ENCODE measurements at places on chromosomes 2 and 18.
A peak's percentile ranks its signal among the peaks of the same experiment; 100 is the strongest.

DNA sequence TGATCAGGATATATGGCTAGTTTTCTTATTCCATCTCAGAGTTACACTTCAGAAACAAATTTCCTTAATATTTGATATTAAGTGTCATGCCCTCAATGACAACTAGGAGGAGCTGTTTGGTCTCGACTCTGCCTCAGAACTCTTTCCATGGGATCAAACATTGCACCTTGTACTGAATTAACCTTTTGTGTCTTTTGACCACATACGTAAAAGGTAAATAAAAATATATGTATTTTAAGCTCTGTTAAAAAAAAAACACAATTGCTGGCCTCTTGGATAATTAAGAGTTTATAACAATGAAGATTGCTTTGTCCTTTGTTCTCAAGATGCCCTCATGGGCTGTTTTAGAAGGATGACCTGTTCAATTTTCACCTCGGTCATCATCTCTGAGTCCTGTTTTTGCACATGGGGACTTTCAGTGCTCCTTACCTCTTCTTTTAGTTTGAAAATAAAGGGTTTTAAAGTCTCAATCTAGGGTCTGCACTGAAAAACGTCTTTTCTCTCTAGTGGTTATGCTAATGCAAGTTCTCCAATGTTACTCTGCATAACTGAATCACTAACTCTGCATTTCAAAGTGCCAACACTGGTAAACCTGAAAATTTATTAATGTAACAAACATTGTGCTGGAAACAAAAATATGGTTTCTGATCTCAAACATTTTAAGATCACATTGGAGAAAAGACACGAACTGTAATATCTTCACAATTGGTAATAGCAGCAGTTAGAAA lies 18.8 kb upstream of the FN1 start:
- no peak for DNase-seq

DNA sequence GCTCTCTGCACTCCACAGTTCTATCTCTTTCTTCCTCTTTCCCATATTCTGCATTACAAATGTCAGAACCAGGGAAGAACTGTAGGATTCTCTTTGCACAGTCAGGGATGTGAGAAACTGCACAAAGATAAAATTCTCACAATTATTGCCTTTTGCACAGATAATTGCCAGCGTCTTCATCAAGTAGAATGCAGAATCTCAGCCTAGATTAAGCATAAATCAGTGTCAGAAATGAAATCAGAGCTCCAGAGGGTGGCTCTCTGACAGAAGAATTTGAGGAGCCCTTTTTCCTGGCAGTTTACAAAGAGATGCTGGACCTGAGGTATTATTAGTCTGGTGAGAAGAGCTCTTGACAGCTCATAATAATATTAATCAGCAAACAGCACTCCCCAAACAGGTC lies 173.1 kb downstream of the PTH2R start:
- DNase-seq = no peak

DNA sequence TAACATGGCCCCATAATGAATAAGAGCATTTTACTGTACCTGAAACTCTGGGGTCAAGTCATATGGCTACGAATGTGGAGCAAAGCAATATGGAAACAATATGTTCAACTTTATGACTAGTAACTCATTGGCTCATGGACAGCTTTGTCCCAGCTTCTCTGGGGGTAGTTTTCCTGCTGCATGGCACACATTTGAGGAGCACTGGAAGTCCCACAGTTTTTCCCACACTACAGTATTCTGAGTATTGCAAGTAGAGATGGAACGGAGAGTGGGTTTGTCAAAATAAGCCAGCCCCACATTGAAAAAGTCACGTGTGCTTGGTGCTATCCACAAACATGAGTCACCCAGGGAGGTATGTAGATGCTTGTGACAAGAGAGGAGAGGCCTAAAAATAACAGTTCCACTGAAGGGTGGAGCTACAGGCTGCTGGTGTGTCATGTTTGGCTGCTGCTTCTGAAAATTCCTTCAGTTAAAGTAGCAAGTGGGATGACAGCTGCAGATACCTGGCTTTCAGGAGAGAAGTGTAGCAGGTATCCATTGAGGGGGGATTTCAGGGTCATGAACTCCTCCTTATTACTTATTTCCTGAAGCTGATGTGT lies 48.2 kb upstream of the CTAGE1 start:
- DNase-seq = peak; percentile 27

GRCh38 chr18:13289481-13290205 lies 71.1 kb downstream of the LDLRAD4 start:
- DNase-seq = no peak

DNA sequence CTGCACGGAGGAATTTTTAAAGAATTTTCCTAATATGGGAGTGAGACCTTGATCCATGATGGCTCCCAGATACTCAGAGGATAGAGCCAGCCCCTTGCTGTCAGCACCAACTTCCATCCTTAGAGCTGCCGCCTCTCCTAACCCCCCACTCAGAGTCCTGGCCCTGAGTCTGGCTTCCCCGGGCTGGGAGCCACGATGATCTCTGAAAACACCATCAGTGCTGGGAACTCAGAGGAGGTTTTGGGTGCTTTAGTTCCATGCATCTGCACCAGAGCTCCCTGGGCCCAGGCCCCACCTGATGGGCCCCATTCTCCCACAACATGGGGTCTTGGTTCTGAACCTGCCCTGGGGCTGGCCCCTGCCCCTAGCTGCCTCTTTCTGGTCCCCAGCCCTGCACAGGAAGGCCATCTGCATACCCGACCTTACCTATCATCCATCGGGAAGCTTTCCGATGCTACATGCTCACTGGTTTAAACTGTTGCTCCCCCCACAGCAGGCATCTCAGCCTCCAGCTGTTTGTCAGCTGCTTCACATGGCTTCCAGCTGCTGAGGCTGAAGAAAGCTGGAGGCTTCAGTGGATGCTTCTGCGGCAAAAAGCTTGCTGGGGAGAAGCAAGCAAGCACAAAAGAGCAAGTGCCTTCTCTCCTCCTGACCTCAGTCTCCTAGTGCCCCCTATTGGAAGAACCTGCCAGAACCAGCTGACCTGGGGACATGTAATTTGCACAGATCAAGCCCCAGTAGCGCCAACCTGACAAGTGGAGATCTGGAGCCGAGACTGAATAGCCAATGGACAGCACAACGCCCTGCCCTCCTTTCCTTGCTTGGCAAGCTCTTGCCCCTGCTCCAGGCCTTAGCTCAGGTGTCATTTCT lies 24.2 kb upstream of the RHOB start:
- no peak for DNase-seq

GRCh38 chr2:148614014-148614321 lies 30.6 kb upstream of the EPC2 start:
- no peak for DNase-seq

GRCh38 chr2:33907866-33908265 lies 308.8 kb upstream of the FAM98A start:
- no peak for DNase-seq

DNA sequence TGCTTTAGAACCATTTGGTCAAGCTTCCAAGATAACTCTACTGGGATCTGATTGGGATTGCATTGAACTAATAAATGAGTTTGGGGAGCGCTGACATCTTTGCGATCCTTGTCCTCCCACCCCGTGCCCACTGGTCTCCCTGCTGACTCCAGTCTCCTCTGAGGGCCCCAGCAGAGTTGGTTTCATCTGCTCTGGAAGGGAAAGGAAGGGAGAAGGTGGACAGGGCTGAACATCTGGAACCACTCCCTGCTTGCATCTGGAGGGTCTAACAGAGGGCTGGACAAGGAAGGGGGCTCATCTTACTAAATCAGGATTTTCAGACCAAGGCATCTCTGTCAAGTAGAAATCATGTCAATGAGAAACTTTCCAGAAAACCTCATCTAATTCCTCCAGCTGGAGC lies 12.8 kb downstream of the GBX2 start:
- DNase-seq = no peak

DNA sequence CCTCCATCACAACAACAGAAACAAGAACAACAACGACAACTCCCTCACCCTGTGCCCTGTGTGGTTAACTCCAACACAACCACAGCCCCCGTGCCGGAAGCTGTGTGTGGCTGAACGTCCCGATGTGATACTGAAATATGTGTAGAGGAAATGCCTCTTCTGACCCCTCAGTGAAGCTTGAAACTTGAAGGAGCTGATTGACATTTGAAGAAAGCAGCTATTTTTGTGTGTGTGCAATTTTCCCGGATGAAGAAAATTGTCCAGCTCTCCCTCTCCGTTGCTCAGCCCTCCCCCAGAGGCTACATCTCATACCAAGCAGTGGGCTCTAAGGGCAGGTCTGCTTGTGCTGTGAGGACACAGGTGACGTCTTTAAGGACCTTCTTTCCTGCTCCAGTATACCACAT lies 173.8 kb downstream of the ICOS start:
- DNase-seq = peak; percentile 55

DNA sequence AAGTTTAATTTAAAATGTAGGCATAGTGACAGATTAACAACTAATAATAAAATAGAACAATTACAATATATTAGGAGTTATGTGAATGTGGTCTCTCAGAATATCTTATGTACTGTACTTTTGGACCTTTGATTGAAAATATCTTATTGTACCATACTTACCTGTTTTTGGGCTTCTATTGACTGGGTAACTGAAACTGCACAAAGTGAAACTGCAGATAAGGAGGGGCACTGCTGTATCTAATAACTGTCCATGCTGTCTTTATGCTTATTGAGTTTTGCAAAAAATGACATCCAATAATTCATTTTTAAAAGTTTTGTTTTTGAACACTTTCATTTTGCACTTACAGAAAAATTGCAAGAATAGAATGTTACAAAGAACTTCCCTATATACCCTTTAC lies 19.9 kb downstream of the BIRC6 start:
- no peak for DNase-seq

GRCh38 chr2:128651000-128651399 lies 332.3 kb upstream of the HS6ST1 start:
- no peak for DNase-seq

DNA sequence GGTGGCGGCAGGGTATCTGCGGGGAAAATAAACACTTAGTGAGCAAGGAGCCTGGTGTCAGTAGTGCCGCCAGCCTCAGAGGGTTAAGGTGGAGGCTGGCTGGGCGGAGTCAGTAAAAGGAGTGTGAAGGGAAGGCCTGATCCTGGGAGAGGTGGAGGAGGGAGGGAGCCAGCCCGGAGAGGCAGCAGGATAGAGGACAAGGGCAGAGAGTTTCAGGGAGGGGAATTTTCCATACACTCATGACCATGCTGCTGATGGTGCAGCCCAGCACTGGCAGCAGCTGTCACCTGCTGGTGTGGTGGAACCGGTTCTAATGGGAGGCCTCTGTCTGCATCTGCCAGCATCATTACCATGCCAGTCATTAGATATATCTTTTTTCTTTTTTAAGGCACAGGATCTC lies 2.0 kb upstream of the TEX44 start:
- DNase-seq = no peak

- DNase-seq = no peak
These were observed 56.3 kb downstream of the RTTN start for GRCh38 chr18:70149156-70149555.

GRCh38 chr18:55821219-55821618 lies 233.2 kb upstream of the TCF4 start:
- no peak for DNase-seq

- no peak for DNase-seq
These were observed 117.4 kb upstream of the DLX2 start for GRCh38 chr2:172220121-172220520.

GRCh38 chr2:138956116-138956515 lies 175.9 kb upstream of the NXPH2 start:
- no peak for DNase-seq

GRCh38 chr2:146979746-146980145 lies 865.1 kb upstream of the ACVR2A start:
- no peak for DNase-seq

DNA sequence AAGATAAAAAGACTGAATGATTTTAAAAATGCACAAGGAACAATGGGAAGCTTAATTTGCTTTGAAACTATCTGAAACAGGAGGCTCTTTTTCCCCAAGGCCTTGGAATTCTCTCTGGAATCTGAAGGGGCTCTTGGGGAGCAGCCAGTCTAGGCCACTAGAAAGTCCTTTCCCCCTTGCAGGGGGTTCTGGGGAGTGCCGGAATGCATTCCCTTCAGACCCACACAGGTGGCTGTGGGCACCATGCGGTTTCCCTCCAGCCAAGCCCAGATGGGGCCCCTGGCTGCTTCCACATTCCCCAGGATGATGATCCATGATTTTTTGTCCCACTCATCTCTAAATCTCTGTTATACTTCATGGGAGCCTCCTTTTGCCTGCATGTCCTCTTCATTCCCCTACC lies 10.7 kb downstream of the GPR45 start:
- DNase-seq = no peak

- no peak for DNase-seq
These were observed 3.1 kb upstream of the OR6B2 start for GRCh38 chr2:240033330-240033678.

- no peak for DNase-seq
These were observed 35.8 kb upstream of the PTPN4 start for GRCh38 chr2:119723784-119724467.

DNA sequence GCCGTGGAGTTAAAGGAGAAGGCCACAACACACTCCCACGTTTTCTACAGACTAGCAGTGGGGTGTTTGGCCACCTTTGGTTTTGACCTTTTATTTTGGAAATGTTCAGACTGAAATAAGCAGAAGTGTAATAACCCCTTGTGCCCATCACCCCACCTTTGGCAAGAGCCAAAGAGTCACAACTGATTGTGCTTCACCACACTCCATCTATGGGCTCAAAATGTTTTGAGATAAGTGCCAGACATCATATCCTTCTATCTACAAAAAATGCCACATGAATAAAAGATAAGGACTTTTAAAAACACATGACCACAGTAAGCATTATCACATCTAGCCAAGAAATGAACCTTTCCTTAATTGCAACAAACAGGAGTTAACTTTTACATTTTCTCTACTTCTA lies 9.9 kb upstream of the GPR35 start:
- DNase-seq = no peak

DNA sequence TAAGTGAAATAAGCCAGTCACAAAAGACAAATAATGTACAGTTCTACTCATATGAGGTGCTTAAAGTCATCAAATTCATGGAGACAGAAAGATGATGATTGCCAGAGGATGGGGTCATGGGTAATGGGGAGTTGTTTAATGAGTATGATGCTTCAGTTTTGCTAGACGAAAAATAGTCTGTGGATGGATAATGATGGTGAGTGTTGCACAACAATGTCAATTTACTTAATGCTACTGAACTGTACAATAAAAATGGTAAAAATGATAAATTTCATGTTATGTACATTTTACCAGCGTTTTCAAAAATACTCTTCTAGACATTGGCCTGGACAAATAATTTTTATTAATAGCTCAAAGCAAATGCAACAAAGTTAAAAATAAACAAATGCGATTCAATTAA lies 118.5 kb upstream of the KYNU start:
- DNase-seq = no peak

DNA sequence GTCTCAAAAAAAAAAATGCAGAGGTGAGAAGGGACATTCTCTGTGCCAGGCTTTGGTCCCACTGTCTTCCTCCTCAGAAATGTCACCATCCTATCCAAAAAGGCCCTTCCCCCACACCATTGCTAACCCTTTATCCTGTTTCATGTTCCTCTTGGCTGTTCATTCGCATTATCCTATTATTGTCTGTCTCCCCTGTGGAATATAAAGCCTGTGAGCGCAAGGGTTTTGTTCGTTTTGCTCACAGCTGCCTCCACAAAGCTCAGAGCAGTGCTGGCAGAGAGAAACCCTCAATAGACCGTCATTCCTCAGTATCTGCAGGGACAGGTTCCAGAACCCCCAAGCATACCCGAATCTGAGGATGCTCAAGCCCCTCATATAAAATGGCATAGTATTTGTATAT lies 91.8 kb downstream of the LOXHD1 start:
- DNase-seq = no peak

- DNase-seq = no peak
These were observed 107.2 kb upstream of the PARD3B start for GRCh38 chr2:204437815-204438756.
